Camera-type eye (tissue), 1 donor: ENCODE measurements at places on chromosomes 6 and 20. TPM values are rescaled to one million over a fixed set of nuclear protein-coding genes. Genes with fewer than 3 reads are reported as not detected.

The MAVS gene
- total RNA-seq = 18.5 TPM

The RNF114 gene
- total RNA-seq = 116 TPM

The NR2E1 gene
- total RNA-seq = 48.3 TPM

The TNFRSF6B gene
- total RNA-seq = 5.4 TPM

The CST2 gene
- not detected for total RNA-seq

The TAAR6 gene
- total RNA-seq = not detected

The OR2H1 gene
- total RNA-seq = not detected

The KIAA1755 gene
- total RNA-seq = 24.9 TPM

The PMEPA1 gene
- total RNA-seq = 43.1 TPM

The RAD21L1 gene
- 0.38 TPM for total RNA-seq

The EEF1A2 gene
- total RNA-seq = 87.6 TPM

The TAAR5 gene
- total RNA-seq = not detected

The TRIM10 gene
- total RNA-seq = 1.0 TPM

The DLL1 gene
- 23.6 TPM for total RNA-seq

The MAS1 gene
- total RNA-seq = 0.05 TPM

The PRL gene
- total RNA-seq = 0.99 TPM

The SLC44A4 gene
- total RNA-seq = 3.0 TPM

The BTN1A1 gene
- not detected for total RNA-seq

The RIPK1 gene
- total RNA-seq = 23.1 TPM

The VSX1 gene
- total RNA-seq = 131 TPM

The EYS gene
- total RNA-seq = 230 TPM

The KCNK16 gene
- total RNA-seq = not detected

The SYCP2L gene
- 3.2 TPM for total RNA-seq

The CRISP2 gene
- 0.55 TPM for total RNA-seq

The FAM50B gene
- total RNA-seq = 14.1 TPM

The PI3 gene
- not detected for total RNA-seq
